Activated CD4-positive, alpha-beta T cell treated with anti-CD3 and anti-CD28 coated beads, Interleukin-10, Interleukin-2, amounts not matched to agents 100 ng/mL and 50 ng/mL, durations not matched to agents 16 hours and 8 hours (primary cell): ENCODE measurements at places on chromosomes 4 and X.

DNA sequence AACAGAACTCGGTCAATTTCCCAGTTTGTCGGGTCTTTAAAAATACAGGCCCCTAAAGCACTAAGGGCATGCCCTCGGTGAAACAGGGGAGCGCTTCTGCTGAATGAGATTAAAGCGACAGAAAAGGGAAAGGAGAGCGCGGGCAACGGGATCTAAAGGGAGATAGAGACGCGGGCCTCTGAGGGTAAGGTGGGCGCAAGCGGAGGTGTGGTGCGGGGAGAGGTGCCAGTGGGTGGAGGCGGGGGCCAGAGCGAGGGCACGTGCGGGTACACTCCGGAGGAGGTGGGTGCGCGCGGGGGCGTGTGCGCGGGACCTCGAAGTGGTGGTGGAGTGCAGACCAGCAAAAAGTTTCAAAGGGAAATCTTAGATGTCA lies 787 bp upstream of the TET2 start:
- peak; percentile 41 for DNase-seq

GRCh38 chr4:102522031-102522440 lies 20.9 kb downstream of the NFKB1 start:
- no peak for DNase-seq

DNA sequence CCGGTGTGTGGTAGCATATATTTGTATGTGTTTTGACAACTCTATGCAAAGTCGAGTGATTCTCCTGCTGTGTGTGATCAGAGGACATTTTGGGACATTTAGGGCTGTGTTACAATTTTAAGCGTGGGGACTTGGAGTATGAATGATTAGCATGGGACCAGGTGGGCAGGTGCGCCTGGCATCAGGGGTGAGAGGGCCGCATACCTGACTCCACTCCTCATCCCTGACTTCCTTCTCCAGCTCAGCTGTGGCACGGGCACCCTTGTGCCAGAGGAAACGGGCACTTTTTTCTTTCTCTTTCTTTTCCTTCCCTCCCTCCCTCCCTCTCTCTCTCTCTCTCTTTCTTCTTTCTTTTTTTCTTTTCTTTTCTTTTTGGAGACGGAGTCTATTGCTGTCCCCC lies 15.7 kb upstream of the PLCXD1 start:
- DNase-seq: no peak

DNA sequence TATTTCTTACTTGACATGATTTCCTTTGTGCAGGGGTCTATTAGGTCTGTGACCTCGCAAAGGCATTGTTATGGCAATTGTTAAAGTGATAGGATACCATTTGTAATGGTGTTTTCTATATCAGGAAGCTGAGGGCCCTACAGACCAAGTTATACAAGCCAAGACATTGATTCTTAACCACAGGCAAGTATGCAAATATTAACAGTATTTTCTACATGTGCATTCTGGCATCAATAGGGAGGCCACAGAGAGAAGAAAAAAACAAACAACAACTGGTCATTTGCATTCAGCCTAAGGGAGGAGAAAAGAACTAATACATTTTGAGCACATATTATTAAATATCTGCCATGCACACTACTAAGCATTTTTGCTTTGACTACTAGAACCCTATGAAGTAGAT lies 28.5 kb downstream of the GBA3 start:
- DNase-seq: no peak

- DNase-seq: no peak
These were observed 917.1 kb upstream of the FTHL17 start for GRCh38 chrX:31988975-31989374.

GRCh38 chr4:14529653-14530052 lies 472.6 kb upstream of the CPEB2 start:
- DNase-seq: no peak

- no peak for DNase-seq
These were observed 44.7 kb upstream of the BEX4 start for GRCh38 chrX:103170216-103170615.

- DNase-seq: no peak
These were observed 959.9 kb downstream of the FSTL5 start for GRCh38 chr4:161203865-161204264.
